Trophoblast cell (in vitro differentiated cells and primary cell): ENCODE measurements at places on chromosomes 11 and 22.
A peak's percentile ranks its signal among the peaks of the same experiment; 100 is the strongest.

- H3K27ac ChIP-seq = no peak overlapping the region
- no peaks in the 10 kb centered on the region for H3K36me3 ChIP-seq
- peaks cover 3% of the 10 kb centered on the region for H3K4me1 ChIP-seq
- DNase-seq = no peak
- no peak overlapping the region for H3K4me3 ChIP-seq
Observed at GRCh38 chr11:34633640-34633989, 12.7 kb downstream of the EHF start.

- H3K27me3 ChIP-seq = no peaks in the 10 kb centered on the region
- H3K4me1 ChIP-seq = peaks cover 18% of the 10 kb centered on the region
- H3K27ac ChIP-seq = no peak overlapping the region
- no peak overlapping the region for H3K4me3 ChIP-seq
- H3K36me3 ChIP-seq = peaks cover 1% of the 10 kb centered on the region
- DNase-seq = no peak
Observed at GRCh38 chr22:46775850-46776826, 13.7 kb downstream of the TBC1D22A start.

DNA sequence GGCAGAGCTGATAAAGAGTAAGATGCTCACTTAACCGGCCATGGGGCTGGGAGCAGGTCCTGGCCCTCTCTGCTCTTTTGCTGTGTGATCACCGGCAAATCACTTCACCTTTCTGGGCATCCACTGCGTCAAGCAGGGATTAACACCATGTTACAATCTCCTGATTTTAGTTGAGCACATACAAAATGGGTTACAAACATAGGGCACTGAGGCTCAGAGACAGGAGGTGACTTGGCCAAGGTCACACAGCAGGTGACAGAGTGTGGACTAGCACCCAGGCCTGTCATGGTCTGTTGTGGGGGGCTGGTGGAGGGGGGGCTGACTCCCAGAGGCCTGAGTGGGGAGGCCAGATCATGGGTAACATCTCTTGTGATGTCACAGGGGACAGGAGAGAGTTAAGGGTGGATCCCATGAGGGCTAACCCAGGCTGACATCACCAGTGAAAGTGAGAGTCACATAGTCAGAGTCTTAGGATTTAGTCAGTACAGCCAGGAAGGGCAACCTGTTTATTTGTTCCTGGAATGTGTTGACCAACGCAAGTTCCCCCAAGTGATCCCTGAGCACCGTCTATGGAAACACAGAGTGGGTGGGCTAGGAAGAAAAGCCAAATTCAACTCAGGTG, 27.8 kb downstream of the GDPD5 start:
- H3K4me1 ChIP-seq = peaks cover 12% of the 10 kb centered on the region
- no peak overlapping the region for H3K27ac ChIP-seq
- no peak overlapping the region for H3K4me3 ChIP-seq
- no peaks in the 10 kb centered on the region for H3K27me3 ChIP-seq
- no peaks in the 10 kb centered on the region for H3K36me3 ChIP-seq

DNA sequence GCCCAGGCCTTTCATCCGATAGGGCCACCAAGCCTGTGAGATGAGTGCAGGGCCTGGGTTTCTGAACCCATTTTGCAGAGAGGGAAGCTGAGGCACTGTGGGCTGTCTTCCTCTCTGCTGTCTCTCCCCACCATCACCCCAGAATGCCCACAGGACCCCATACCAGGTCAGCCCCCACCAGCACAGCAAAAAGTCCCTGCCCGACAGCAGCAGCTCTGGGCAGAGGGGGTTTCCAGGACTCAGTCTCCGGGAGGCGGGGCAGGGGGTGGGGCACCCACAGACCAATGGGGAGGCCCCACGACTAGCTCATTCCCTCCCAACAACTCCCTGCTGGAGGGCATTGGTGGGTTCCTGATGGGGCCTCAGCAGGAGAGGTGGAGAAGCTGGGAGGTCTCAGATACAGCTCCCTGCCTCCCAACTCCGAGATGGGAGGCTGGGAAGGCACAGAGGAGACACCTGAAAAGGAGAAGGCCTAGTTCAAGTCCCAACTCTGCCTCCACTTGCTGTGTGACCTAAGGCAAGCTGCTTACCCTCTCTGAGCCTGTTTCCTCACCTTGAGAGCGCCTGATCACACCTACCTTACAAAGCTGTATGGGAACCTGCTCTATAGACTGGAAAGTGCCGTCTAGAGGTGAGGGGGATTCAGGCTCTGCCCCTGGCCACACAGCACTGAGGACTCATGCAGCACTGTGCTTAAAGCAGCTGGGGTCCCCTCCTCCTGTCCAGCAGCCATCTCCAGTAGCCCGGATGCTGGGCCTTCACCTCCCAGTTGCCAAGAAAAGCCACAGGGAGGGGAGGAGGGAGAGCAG, 3.5 kb downstream of the CBX7 start:
- peaks cover 6% of the 10 kb centered on the region for H3K27me3 ChIP-seq
- no peak for DNase-seq
- H3K36me3 ChIP-seq = no peaks in the 10 kb centered on the region
- H3K27ac ChIP-seq = no peak overlapping the region
- H3K4me3 ChIP-seq = no peak overlapping the region

DNA sequence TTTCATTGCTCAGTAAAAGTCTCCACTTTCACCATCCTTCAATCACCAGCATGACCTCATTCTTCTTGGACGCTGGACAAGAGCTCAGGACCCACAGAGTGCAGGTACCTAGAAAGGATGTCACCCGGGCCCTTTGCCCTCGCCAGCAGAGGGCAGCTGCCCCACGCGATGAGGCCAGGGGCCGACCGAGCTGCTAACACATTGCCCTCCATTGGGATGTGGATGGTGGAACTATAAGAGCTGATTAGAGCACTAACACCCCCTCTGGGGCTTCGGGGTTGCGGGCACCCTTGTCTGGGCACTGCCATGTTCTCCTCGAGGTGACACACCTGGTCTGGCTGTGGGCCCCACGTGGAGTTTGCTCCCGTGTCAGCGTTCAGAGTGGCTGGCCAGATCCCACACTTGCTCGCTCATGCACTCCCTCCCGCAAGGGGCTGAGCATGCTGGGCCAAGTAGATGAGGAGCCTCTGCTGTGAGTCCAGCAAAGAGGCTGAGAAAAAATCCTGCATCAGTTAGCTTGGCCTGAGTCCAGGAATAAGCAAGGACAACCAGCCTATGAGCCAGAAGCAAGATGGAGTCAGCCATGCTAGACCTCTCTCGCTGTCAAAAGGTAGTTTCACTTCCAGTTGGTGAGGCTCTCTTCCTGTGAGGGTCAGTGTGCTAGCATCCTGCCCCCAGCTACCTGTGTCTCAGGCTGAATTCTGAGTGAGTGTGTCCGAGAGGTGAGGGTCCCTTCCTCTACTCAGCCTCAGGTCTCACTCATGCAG, 9.8 kb downstream of the KRTAP5-6 start:
- H3K27ac ChIP-seq = no peak overlapping the region
- H3K4me3 ChIP-seq = no peak overlapping the region
- H3K4me1 ChIP-seq = peaks cover 3% of the 10 kb centered on the region
- DNase-seq = no peak
- no peaks in the 10 kb centered on the region for H3K27me3 ChIP-seq

- DNase-seq = no peak
- peak overlapping the region; percentile 83 for H3K27ac ChIP-seq
- no peaks in the 10 kb centered on the region for H3K27me3 ChIP-seq
- peaks cover 3% of the 10 kb centered on the region for H3K36me3 ChIP-seq
- peaks cover 17% of the 10 kb centered on the region for H3K4me1 ChIP-seq
Observed at GRCh38 chr11:107818491-107818890, 40.1 kb downstream of the SLC35F2 start.

- no peaks in the 10 kb centered on the region for H3K36me3 ChIP-seq
- no peak overlapping the region for H3K27ac ChIP-seq
- H3K27me3 ChIP-seq = no peaks in the 10 kb centered on the region
Observed at GRCh38 chr22:49179175-49179574, 648.5 kb downstream of the BRD1 start.

DNA sequence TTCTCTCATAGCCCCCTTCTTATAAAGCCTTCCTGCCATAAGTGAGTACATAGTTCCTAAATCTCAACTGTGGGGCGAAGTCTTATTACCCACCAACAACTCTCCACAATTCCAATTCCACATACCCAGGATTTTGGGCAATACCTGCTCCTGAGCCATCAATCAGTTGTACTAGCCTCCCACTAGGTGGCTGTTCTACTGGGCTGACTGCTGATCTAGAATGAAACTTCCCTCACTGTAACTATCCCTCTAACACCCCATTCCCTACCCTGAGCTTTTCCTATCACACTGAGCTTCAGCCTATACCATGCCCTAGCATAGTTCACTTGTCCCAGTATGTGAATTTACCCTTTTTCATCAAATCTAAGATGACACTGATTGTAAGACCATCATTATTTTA, 52.5 kb downstream of the RRAS2 start:
- DNase-seq = no peak
- H3K27ac ChIP-seq = no peak overlapping the region
- no peaks in the 10 kb centered on the region for H3K27me3 ChIP-seq
- no peaks in the 10 kb centered on the region for H3K4me1 ChIP-seq
- no peak overlapping the region for H3K4me3 ChIP-seq

DNA sequence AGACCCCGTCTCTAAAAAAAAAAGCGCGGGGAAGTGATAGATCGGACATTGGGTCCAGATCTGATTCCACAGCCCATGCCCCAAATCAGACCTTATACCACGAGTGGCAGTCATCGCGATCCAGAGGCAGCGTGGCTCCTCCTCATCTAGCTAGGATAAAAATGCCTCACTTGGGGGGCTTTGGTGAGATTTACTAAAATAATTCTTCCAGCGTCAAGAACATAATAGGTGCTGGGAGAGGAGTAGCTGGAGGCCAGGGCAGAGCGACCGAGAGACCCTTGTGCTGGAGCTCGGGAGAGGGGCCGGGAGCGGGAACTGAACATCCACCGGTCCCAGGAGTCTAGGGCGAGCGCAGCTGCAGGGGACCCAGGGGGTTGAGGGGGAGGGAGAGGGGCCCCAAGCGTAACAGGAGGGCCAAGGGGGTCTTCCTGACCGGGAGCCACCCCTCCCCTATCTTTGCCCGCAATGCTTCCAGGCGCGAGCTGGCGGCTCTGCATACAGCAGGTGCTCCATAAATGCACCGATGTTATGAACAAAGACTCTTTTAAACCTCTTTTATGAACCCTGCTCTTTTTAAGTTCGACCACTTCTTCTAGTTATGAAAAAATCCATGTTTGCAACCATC, 823 bp upstream of the CPT1A start:
- H3K27ac ChIP-seq = no peak overlapping the region
- H3K4me1 ChIP-seq = peaks cover 16% of the 10 kb centered on the region
- peaks cover 41% of the 10 kb centered on the region for H3K27me3 ChIP-seq
- no peak overlapping the region for H3K4me3 ChIP-seq
- no peak for DNase-seq
- no peaks in the 10 kb centered on the region for H3K36me3 ChIP-seq

DNA sequence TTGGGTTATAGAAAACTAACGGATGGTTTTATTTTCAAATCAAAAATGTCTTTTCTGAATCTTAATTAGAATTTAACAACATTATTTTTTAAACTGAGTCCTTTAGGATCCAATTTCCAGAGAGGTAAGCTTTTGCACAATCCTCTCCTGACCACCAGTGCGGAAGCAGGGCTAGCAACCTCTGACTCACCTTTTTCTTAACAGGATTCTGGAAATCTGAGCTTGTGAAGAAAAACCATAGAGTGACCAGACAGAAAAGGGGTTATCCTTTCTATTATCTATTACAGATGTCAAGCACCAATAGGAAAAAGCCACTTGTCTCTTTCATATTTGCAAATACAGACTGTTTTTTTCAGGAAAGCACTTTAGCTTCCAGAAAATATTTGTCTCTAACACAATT, 25.3 kb downstream of the ALG9 start:
- no peak overlapping the region for H3K27ac ChIP-seq
- peaks cover 4% of the 10 kb centered on the region for H3K36me3 ChIP-seq
- H3K27me3 ChIP-seq = no peaks in the 10 kb centered on the region
- peak; percentile 48 for DNase-seq

GRCh38 chr11:114243461-114244372, 52.5 kb upstream of the NNMT start:
- H3K36me3 ChIP-seq = no peaks in the 10 kb centered on the region
- H3K27ac ChIP-seq = no peak overlapping the region
- no peak overlapping the region for H3K4me3 ChIP-seq
- H3K27me3 ChIP-seq = no peaks in the 10 kb centered on the region
- peaks cover 5% of the 10 kb centered on the region for H3K4me1 ChIP-seq

GRCh38 chr11:18623707-18624106, 10.4 kb downstream of the SPTY2D1 start:
- DNase-seq = no peak
- H3K27ac ChIP-seq = no peak overlapping the region
- H3K4me1 ChIP-seq = no peaks in the 10 kb centered on the region

- no peak for DNase-seq
- peaks cover 3% of the 10 kb centered on the region for H3K36me3 ChIP-seq
- peaks cover 5% of the 10 kb centered on the region for H3K4me1 ChIP-seq
- H3K4me3 ChIP-seq = peak overlapping the region; percentile 99
- H3K27ac ChIP-seq = peak overlapping the region; percentile 89
Observed at GRCh38 chr11:9574622-9575259, 1.3 kb downstream of the WEE1 start.

- H3K27ac ChIP-seq = no peak overlapping the region
- no peak overlapping the region for H3K4me3 ChIP-seq
- H3K27me3 ChIP-seq = no peaks in the 10 kb centered on the region
- H3K4me1 ChIP-seq = peaks cover 12% of the 10 kb centered on the region
- DNase-seq = no peak
Observed at GRCh38 chr11:36426226-36426848, 83.7 kb downstream of the TRAF6 start.

- H3K36me3 ChIP-seq = peaks cover 31% of the 10 kb centered on the region
- H3K4me1 ChIP-seq = peaks cover 23% of the 10 kb centered on the region
Observed at GRCh38 chr11:534396-535209, 773 bp downstream of the HRAS start.

- DNase-seq = peak; percentile 36
- no peak overlapping the region for H3K4me3 ChIP-seq
- no peaks in the 10 kb centered on the region for H3K36me3 ChIP-seq
- no peaks in the 10 kb centered on the region for H3K27me3 ChIP-seq
- H3K4me1 ChIP-seq = peaks cover 68% of the 10 kb centered on the region
- H3K27ac ChIP-seq = peak overlapping the region; percentile 91
Observed at GRCh38 chr11:118619444-118620197, 12.2 kb downstream of the PHLDB1 start.

- H3K36me3 ChIP-seq = no peaks in the 10 kb centered on the region
- peak overlapping the region; percentile 77 for H3K27ac ChIP-seq
- peak; percentile 61 for DNase-seq
- no peaks in the 10 kb centered on the region for H3K27me3 ChIP-seq
Observed at GRCh38 chr11:3894128-3894731, 38.8 kb downstream of the STIM1 start.

GRCh38 chr22:37204045-37204655, 8.1 kb downstream of the SSTR3 start:
- peaks cover 3% of the 10 kb centered on the region for H3K4me1 ChIP-seq
- no peak overlapping the region for H3K4me3 ChIP-seq
- H3K36me3 ChIP-seq = no peaks in the 10 kb centered on the region
- H3K27me3 ChIP-seq = no peaks in the 10 kb centered on the region

GRCh38 chr11:117595440-117595839, 201.6 kb downstream of the DSCAML1 start:
- H3K27me3 ChIP-seq = no peaks in the 10 kb centered on the region
- no peaks in the 10 kb centered on the region for H3K4me1 ChIP-seq
- H3K27ac ChIP-seq = no peak overlapping the region
- H3K36me3 ChIP-seq = no peaks in the 10 kb centered on the region
- H3K4me3 ChIP-seq = no peak overlapping the region
- DNase-seq = no peak
